Activated naive CD4-positive, alpha-beta T cell (primary cell): ENCODE measurements at places on chromosomes 2 and 18.

DNA sequence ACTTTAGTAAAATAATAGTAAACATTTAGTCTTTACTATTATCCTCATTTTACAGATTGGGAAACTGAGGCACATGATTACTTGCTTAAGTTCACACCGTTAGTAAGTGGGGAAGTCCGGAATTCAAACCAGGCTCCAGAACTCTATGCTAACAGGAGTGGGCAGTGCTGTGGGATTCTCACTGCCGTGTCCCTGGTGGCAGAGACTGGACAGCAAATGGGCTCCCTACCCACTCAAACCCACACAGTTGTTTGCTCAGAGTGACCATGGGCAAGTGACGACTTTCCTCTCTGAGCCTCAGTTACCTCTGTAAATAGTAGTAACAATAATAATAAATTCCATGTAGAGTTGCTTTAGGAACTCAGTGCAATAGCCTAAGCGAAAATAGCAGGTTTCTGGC lies 24.0 kb downstream of the MAIP1 start:
- no peak for DNase-seq

DNA sequence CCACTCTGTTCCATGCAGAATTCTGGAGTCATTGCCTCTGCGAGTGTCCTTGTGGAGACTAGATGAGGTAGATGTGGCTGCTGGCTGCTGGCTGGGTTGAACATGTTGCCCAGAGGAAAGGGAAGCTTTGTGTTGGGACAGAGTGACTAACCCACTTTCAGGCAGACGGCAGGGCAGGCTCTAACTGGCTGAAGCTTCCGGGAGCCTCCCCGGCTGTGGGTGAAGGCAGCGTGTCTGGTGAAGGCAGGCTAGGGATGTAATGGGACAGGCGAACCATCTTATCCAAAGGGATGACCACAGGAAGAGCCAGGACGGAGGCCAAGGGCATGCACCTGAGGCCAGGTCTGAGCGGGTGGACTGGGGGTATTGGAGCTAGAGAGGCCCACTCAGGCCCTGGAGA lies 16.0 kb downstream of the ASPRV1 start:
- DNase-seq, result no peak

GRCh38 chr2:113105047-113105785 lies 22.2 kb upstream of the IL1RN start:
- no peak for DNase-seq

GRCh38 chr2:60054571-60055340 lies 498.7 kb downstream of the BCL11A start:
- no peak for DNase-seq

DNA sequence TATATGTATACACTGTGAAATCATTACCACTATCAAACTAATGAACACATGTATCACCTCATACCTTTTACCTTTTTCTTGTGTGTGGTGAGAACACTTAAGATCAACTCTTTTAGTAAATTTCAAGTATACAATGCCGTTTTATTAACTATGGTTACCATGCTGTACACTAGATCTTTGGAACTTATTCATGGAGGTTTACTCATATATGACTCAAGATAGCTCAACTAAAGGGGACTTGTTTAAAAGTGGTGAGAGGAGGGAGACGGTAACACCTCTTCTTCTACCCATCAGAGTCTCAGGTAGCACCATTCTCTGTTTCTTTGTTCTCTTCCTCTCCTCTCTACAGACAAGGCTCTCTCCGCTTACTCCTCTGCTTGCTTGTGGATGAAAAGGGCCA lies 36.1 kb upstream of the TMEM178A start:
- no peak for DNase-seq

GRCh38 chr18:23121133-23121532 lies 14.2 kb upstream of the CABLES1 start:
- no peak for DNase-seq

DNA sequence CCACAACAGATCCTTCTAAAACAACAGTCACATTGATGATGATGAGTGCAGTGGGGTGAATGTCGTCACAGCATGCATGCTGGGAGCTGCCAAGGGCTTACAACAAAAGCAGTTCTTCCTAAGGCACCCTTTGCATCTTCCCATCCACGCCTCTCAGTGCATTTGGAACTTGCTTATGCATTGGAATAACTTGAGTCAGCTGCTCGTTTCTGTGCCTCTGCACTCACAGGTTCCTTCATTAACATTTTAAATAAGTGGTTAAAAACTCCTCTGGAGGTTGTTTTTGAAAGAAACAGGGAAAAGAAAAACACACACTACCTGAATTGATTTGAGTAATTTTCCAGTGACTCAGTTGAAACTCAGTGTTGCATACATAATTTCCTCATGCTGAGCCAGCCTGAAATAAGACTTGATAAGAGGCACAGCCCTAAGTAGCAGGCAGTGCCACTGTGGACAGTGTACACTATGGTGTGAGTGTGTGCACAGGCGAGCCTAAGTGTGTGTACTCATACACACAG lies 46.8 kb upstream of the TRIM43B start:
- DNase-seq, result no peak

GRCh38 chr18:57003342-57003741 lies 143.5 kb upstream of the BOD1L2 start:
- DNase-seq, result no peak

DNA sequence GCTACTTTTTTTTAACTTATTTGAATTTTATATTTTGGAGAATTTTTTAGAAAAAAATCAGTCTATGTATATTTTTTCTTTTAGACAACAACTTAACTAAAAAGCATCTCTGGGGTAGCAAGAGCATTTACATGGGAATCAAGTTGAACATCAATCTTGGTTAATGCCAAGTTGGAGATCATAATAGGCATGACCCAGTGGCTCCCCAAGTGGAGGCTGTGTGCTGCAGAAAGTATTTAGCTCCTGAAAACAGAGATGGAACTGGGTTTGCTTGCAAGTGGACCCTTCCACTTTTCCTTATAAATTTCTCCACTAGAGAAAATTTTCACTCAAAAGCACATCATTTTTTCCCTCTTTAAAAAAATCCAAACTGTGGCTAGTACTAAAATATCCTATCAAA lies 23.9 kb upstream of the CAVIN2 start:
- no peak for DNase-seq

DNA sequence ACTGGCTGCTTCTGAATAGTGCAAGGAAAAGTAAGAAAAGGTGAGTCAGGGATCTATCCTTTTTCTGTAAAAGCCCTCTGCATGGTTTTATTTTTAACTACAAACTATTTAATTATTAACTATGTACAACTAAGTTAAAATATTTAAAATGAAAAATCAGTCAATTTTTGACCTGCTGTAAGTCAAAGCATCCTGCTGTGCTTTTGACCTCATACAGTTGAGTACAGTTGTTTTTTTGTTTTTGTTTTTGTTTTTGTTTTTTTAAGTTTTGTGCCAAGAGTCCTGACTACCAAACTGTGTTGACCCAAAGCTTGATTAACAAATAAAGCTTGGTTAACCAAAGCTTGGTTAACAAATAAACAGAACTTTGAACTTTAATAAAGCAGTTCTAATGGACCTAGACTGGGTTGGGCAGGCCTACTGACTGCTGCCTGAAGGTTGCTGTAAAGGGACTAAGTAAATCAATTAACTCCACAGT lies at the start of gene ACMSD:
Gene ACMSD, plus strand, starts transcription at position 474 of the 478 bp plus-strand sequence. CDS start 67 bp downstream, outside the sequence.
- no peak for DNase-seq

GRCh38 chr2:119387381-119388129 lies 20.8 kb downstream of the DBI start:
- DNase-seq, result no peak

DNA sequence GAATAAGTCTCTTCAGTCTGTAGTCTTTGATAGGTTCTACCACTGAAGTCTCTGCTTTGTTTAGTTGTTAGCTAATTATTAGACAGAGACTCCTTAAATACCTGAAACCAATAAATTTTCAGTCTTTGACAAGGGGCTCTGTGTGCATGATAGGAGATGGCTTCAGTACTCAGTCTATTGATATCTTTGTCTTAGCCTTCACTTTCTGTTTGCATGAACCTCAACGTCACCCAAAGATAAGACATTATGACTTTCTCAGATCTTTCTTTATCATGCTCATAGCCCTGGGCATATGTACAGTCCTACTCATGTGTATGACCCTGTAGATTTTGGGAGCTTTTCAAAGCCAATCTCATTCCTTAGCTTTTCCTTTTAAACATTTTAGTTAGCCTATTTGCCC lies 183.5 kb upstream of the GCFC2 start:
- DNase-seq, result no peak

DNA sequence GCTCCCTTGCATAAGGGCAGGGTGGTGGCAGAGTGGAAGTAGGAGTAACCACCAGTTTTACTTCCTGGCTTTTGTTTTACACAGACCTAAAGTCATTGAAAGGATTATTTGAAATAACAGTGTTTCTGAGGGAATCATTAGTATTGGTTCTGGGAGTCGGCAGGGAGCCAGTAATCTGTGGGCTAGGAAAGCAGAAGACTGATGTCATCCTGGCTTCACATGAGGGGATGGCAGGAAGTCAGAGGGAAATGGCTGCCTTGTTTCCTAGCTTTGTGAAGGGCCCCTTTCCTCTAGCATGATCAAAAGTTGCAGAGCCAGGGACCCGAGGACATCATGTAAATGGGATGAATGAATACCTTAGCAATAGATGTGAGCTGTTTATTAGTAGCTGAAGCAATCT lies 792.6 kb downstream of the CPS1 start:
- DNase-seq, result no peak

DNA sequence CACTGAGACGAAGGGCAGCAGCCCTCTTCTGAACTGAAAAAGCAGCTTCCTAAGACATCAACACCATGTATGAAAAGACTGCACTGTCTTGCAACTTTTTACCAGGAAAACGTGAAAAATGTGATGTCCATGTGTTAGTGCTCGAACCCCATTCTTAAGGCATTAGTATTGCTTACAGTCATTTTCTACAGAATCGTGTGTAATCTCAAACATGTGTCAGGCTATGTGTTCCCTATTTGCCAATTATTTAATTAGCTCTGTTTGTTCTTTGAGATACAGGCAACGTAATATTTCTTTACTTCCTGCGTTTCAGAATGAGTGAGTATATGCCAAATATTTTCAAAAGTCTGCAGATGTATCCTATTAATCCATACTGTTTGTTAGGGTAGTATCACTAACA lies 307.7 kb upstream of the CCDC68 start:
- DNase-seq, result no peak

- no peak for DNase-seq
Measured at GRCh38 chr2:205130111-205130829, 552.0 kb upstream of the NRP2 start.

DNA sequence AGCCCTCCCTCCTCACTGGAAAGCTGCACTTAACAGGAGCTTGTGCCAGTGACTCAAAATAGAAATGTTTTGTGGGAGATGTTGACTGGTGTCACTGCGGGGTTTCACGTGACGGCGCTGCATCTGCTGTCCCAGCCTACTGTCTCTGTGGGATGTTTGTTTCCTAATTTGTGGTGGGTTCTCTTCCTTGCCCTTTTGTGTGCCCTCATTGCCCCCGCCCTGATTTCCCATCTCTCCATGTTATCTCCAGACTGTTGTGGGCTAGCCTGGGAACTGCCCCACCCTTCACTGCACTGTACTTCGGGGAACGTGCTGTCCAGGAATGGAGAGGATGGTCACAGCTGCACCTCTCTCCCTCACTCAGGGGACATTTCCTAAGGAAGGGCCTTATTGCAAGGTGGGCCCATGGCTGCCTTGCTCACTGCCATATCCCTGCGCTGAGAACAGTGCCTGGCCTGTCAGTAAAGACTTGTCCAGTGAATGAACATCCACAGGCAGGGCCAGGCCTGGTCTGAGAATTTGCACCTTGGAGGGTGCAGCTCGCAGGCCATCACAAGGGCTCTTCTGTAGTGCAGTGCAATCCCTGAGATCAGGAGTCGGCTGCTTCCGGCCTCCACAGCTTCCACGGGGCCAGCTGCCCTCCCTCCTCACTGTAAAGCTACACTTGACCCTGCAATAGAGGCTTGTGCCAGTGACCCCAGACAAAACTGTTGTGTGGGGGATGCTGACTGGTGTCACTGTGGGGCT lies 18.1 kb downstream of the ZAP70 start:
- no peak for DNase-seq

GRCh38 chr2:28319118-28320008 lies 73.3 kb upstream of the FOSL2 start:
- no peak for DNase-seq

GRCh38 chr2:103656558-103656957 lies 894.7 kb downstream of the TMEM182 start:
- no peak for DNase-seq

DNA sequence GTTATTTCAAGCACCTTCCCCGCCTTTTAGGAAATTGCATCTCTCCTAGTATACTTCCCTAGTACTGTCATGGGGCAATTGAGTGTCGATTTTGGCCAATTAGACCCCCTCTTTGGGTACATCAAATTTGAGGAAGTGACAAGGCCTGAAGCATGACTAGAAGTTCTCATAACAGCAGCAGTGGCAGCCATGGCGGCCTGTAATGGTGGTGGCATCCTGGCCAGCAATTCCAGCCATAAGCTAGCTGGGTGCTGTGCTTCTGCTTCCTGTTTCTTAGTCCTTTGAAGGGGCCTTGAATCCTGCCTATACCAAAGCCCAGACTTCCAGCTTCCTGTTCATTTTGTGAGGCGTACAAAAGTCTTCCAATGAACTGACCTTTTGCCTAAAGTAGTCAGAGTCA lies 523.1 kb downstream of the PLCL1 start:
- DNase-seq, result no peak

GRCh38 chr2:177604271-177605065 lies 211.9 kb downstream of the AGPS start:
- no peak for DNase-seq

GRCh38 chr2:60565472-60565871 lies 12.0 kb upstream of the BCL11A start:
- no peak for DNase-seq

GRCh38 chr2:71370015-71370414 lies 38.4 kb downstream of the ZNF638 start:
- no peak for DNase-seq

DNA sequence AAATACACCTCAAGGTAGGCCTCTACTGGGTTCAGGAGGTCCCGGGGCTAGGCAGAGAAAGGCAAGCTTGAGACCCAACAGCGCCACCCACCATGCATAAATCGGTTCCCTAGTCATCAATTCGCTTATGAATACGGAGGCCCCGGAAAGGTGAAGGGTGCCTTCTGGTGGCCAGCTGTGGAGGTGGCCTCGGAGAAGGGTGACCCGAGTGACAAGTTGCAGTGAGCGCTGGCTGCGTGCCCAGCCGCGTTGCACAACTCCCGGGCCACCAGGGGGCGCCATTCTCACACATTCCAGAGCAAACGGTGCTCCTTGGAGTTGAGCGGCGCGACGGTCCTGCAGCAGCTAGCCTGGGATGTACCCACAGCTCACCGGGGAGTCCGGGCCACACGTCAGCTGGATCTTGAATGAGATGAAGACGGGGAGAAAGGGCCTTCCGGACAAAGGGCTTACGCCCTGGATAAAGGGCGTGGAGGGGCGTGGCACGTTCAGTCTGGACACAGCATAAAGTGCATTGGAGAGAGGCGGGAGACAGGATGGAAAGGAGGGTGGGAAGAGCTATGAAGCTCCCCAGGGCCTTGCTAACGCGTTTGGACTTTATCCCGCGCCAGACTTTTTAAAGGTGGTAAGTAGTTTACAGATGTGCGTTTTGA lies 20.4 kb downstream of the TMSB10 start:
- DNase-seq, result peak; percentile 98
